HL-60 (cell line): ENCODE measurements at places on chromosomes 1 and 21.

- DNase-seq = no peak
Observed at GRCh38 chr1:119954476-119955422, 58.4 kb upstream of the ADAM30 start.

DNA sequence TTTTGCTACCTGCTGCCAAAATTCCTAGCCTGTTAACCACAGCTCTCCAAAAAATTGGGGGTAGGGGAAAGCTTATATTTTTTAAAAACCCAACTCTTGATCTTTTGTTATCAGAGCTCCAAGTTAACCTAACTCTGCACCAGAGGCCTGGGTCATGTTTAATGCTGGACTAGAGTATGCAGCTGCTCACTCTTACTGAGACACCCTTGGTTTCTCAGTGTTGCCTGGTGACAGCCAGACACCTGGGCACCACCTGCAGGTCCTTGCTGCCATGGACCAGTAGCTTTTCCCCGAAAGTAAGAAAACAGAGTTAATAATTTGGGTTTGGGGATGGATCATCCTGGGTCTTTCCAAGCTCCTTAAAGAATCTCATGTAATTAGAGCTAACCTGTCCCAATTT, 30.1 kb downstream of the KCNJ6 start:
- DNase-seq = no peak

- DNase-seq = no peak
Observed at GRCh38 chr1:206690516-206690915, 5.8 kb downstream of the MAPKAPK2 start.

- DNase-seq = peak; percentile 91
Observed at GRCh38 chr1:10378081-10378841, 20.6 kb upstream of the PGD start.

DNA sequence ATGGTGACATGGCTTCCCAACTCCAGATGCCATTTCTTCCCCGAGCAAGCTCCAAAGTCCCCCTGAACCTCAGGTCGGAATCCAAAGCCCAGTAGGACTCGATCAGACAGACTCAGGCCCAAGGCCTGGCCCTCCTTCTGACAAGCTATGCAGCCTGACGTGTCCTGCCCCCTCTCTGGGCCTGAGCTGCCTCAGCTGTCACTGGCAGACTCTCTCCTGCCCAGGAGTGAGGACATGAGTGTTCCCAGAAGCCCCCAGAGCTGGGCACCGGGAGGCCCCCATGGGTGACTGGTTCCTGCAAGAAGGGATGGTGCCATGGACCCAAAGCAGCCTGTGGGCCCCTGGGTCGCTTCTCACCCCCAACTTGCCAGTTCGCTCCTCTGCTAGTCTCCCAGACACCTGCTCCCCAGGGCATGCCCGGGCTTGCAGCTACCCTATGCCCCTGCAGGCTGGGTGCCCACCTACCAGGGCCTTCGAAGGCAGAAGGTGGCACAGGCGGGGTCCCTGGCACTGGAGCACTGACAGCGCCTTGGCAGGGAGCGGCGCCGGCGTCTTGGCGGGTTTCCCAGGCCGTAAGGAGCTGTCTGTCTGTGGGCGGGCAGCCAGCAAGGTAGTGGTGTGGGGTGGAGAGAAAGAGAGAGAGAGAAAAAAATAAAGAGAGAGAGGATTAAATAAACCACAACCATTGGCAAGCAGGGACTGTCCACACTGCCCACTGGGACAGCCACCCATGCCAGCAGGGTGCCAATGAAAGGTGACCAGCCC, 2.3 kb downstream of the EDN2 start:
- DNase-seq = no peak

GRCh38 chr1:171715813-171716251, 26.0 kb downstream of the VAMP4 start:
- no peak for DNase-seq

GRCh38 chr1:38291906-38292521, 245.4 kb upstream of the POU3F1 start:
- DNase-seq = no peak

DNA sequence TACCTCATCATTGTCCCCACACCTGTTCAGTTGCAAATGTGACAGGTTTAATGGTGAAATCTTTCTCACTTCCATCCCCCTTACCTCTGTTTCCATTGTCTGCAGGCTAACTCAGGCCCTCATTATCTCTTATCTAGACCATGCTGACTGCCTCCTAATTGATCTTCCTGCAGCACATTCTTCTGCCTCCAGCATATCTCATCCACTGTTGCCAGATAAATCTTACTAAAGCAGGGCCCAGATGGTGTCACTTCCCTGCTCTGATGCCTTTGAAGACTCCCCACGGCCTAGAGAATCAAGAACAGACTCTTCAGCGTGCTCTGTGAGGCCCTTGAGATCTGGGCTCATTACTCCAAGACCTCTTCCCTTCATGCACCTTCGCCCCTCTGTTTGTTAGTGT, 230.1 kb downstream of the DUSP10 start:
- DNase-seq = no peak

GRCh38 chr1:94416901-94417727, 1.1 kb upstream of the ABCD3 start:
- no peak for DNase-seq

DNA sequence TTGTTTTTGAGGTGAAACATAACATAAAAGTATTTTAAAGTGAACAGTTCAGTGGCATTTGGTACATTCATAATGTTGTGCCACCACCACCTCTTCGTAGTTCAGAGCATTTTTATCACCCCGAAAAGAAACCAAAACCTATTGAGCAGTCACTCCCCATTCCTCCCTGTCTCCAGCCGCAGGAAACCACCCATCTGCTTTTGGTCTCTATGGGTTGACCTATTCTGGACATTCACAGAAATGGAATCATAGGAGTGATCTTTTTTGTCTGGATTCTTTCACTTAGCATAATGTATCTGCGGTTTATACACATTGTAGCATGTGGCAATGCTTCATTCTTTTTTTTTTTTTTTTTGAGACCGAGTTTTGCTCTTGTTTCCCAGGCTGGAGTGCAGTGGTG, 141.2 kb downstream of the VPS13D start:
- DNase-seq = no peak

DNA sequence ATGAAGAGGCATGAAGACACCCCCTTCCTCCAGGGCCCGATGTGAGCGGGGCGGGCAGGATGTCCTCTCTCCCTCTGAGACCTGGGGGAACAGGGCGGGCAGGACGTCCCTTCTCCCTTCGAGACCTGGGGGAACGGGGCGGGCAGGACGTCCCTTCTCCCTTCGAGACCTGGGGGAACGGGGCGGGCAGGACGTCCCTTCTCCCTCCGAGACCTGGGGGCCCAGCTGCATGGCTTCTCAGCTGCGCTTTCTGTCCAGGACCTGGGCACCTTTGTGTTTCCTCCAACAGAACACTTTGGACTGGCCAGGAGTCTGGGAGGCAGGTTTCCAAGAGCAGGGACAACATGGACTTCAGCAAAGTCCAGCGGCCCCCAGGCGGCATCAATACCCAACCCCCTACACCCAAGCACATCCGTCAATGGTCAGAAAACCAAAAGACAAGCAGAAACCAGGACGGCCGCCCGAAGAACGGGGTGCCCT, 30.8 kb upstream of the ADARB1 start:
- no peak for DNase-seq

DNA sequence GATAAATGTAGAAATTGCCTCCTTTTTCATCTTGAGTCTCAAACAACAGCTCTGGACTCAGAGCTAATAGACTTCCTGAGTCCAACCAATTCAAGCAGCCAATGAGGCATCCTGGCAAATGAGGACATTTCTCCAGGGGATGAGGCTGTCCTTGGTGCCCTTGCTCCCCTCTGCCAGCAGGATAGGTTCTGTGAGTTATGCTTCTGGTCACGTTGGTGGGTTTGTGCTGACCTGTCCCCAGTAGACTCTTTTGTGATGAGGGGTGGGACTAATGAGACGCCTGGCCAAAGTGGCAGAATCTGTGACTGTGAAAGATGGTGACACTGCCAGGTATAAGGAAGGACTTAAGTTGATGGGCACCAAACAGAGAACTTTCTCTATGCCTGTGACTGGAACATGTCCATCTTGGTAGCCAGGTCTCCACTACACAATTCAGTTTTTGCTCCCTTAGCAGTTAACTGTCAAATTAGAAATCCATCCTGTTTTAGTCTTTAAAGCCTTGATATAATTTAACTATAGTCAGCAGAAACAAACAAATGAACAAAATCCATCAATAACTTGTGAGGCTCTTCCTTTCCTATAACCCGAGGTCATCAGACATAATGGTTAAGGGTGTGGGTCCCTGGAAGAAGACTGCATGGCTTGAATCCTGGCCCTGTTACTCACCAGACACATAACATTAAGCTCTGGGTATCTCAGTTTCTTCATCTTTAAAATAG, 35.7 kb upstream of the THEM4 start:
- no peak for DNase-seq

DNA sequence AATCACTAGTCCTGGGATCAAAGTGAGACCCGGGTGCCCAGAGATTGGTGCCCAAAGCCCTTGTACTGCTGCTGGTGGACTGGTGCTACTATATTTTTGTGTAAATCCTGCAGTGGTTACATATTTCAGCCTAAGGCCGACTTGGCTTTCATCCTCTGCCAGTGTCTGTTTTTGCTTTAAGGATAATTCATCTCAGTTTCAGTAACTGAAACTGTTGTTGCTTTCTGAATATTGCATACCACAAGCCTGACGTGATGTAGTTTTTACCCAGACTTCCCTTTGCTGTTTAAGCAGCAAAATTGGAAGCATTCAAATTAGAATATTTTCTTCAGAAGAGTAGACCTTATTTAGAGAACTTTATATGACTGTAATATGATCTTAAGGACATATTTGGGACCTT, 341.8 kb downstream of the RYR2 start:
- no peak for DNase-seq

- no peak for DNase-seq
Observed at GRCh38 chr21:35503671-35504070, 454.6 kb upstream of the RUNX1 start.

DNA sequence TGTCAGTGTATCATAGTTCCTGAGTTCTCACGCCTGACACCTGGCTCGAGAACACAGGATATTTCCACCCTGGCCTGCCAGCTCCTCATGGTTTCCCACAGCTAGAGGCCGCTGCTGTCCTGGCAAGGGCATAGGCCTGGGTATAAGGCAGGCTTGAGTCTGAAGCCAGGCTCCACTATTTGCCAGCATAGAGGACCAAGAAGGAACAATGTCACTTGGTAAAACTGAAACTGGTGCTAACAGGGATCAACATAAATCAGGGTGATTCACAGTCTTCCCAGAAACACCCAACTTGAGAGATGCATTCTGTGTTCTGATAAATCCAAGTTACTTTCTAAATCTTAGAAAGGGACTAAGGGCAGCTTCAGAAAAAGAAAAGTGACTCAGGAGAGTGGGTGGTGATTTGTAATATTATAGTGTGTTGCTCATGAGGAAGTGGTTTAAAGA, 6.9 kb upstream of the S100A2 start:
- peak; percentile 80 for DNase-seq

DNA sequence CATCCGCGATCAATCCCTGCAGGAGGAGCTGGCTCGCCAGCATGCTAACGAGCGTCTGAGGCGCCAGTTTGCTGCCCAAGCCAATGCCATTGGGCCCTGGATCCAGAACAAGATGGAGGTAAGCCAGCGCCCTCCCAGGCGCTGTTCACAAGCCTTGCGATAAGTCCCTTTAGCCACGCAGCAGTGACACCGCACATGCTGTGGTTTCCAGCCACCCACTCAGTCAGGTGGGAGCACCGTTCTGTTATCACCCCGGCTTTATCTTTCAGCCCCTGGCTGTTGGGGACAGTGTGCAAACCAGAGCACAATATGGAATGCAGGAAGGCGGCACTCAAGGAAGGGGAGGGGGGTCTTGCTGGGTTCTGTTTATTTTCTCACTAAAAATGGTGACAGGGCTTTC, 41.1 kb upstream of the MTR start:
- DNase-seq = no peak

DNA sequence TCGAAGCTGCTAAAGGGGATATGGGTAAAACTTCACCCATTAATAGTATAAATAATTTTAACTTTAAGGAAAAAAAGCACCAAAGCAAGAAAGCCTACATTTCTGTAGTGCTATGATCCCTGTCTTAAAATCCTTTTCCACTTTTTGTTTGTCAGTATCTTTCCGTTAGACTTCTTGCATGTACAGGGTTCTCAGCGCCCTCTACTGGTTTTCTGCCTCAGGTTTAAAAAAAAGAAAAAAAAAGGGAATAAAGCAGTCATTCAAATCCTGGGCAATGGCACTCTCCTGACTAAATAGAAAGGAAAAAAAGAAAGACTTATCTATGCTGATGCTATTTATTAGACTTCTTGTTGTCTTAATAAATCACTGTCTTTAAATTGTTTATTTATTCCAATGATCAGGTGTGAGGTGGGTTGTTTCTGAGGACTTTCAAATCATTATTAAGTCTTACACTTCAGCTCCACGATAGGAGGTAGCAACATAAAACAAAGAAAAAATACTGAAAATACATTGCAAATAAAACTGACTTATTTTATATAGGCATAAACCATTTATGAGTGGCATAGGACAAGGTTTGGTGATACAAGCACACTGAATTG, 475.4 kb upstream of the NR5A2 start:
- peak; percentile 1 for DNase-seq

DNA sequence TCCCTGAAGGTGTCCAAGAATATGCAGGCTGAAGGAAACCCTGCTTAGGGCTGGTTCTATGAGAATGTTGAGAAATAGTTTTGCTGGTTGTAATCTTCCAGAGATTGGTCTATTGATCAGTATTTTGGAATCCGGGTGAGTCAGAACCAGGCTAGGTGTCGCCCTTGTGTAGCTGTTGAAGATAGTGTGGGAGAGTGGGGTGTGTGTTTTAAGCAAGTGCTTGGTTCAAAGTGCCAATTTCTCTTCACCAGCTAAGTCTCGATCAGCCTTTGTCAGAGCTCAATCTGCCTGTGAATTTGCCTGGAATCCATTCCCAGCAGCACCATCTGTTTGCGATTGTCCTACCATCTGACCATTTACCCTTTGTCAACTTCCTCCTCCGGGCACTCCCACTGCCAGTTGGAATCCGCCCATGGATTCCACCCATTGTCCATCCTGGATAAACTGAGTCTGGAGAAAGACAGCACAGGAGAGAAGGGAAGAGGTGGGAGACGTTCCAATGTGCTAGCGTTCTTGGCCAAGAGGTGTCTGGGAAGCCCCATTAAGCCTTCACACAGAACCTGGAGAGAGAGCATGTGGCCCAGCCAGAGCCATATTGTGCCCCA, 59.4 kb upstream of the CYP2J2 start:
- no peak for DNase-seq

- no peak for DNase-seq
Observed at GRCh38 chr1:112807999-112808398, 92.9 kb upstream of the PPM1J start.
